ENCODE measurements at places on chromosomes 7 and 10. TPM values are rescaled to one million over a fixed set of nuclear protein-coding genes. Genes with fewer than 3 reads are reported as not detected.

DNA sequence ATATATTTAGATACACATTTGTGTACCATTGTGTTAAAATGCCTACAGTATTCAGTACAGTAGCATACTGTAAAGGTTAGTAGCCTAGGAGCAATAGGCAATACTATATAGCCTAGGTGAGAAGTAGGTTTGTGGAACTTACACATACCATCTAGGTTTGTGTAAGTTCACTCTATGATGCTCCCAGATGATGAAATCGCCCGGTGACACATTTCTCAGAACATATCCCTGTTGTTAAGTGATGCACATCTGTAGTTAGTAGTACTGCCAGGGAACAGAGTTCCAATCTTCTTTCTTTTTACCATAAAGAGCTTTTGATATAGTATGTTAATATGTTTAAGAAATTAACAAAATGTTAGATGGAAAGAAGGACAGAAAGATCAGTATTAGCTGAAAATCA is 138.2 kb downstream of the SNX13 start:
- no peak for DNase-seq

- peak; percentile 91 for DNase-seq
Observed at GRCh38 chr10:62046522-62047227, 145.2 kb downstream of the ARID5B start.

GRCh38 chr7:134948736-134949135 is 37.6 kb upstream of the AGBL3 start:
- no peak for DNase-seq

DNA sequence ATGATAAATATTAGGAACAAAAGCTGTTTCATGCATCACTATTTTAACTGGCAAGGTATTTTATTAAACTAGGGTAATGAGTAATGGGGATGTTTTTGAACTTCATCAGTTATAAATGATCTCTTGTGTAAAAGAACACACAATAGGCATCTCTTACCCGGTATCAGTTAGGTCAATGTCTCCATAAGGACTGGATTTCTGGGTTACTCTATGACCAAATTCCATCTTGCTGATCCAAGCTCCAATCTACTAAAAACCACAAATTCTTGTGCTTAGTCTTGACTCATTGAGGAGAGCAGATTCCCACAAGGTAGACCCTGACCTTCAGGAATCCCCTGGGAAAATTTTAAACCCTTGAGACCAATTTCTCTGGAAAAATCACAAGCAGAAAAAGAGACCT is 1167.7 kb downstream of the XPNPEP1 start:
- no peak for DNase-seq

GRCh38 chr10:24703700-24704099 is 20.0 kb downstream of the ARHGAP21 start:
- DNase-seq, result peak; percentile 37

The ANKRD2 gene
- not detected for total RNA-seq

The SORBS1 gene
- total RNA-seq, result 426 TPM

DNA sequence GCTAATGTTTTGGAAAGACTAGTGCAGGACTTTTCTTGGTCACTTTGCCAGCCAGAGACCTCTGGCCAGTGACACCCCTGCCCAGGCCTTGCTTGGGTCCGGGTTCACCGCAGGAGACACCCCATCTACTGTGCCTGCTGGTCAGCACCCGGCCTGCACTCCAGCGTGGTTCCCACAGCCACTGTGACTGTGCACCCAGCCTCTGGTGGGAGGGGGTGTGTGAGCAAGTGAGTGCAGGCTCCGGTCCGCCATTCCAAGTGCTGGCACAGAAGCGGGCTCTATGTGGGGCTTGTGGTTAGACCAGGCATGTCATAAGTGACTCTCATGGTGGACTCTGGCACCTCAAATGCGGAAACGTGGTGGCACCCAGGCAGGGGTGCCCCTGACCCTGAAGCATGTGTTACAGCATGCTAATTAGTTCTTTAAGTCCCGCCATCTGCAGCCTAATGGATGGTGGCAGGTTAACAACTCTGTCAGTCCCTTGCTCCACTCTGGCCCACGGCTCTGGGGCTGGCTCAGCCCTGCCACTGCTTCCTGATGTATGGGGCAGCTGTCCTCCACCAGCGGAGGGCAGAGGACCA is 311.9 kb upstream of the HGF start:
- DNase-seq, result no peak

- DNase-seq, result peak; percentile 92
Observed at GRCh38 chr10:31034098-31034909, 2.6 kb upstream of the ZNF438 start.

The GIMAP8 gene
- total RNA-seq, result 1.2 TPM

DNA sequence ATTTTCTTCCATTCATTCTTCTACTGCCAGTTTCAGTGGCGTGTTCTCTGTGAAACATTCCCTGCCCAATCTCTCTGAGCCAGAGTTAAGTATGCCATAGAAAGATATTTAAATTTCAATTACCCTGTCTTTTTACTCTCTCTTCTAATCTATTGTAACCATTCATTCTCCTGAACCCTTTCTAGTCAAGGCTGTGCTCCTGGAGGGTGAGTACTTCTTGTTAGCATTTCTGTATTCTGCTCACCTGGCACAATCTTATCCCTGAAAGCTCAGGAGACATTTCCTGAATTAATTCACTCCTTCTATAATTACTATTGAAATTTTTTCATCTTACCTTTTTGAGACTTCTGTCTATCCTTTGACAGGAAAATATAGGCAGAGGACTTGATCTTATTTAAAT is 271.7 kb downstream of the HGF start:
- DNase-seq, result no peak

The GJD4 gene
- 0.48 TPM for total RNA-seq

GRCh38 chr10:47025540-47026300 is 114.5 kb downstream of the PTPN20 start:
- DNase-seq, result peak; percentile 63

DNA sequence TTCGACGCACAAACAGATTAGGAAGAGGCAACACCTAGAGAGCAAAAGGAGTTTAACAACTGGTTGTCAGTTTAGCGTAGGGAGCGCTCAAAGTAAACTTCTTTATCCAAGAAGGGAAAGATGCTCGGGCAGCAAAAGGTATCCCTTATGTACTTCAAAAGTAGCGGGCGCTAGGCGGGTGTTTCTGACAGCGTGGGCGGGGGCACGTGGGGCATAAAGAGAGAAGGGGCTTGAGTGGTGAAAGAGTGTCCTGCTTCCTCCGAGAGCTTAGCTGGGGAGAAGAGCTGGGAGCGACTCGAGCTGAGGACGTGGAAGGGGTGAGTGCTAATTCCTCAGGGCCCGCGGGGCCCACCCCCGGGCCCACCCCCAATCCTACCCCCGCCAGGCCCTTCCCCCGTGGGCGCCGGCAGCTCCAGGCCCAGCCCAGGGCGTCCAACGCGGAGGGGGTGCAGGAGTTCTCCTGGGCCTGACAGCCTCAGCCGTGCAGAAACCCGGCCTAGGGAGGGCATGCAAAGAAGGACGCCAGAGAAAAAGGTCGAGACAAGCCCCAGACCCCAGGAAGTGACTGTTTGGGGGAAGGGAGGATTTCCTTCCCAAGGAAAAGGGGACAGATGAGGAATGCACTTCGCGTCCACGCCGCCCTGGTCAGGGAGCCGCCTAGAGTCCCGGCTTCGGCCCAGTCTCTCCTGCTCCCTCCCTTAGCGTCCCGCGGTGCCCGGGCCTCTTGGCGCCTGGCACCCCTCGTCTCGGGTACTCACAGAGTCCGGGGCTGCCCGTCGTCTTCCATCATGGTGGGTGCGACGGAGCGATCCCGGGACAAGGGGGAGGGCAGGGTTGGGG is 868 bp downstream of the TIAL1 start:
- peak; percentile 70 for DNase-seq

GRCh38 chr7:33757563-33758165 is 147.7 kb upstream of the BMPER start:
- DNase-seq, result peak; percentile 30
